ENCODE measurements at places on chromosomes 12 and 14.
A peak's percentile ranks its signal among the peaks of the same experiment; 100 is the strongest.

- no peak for DNase-seq
These were observed 918.7 kb downstream of the AACS start for GRCh38 chr12:125983784-125984500.

DNA sequence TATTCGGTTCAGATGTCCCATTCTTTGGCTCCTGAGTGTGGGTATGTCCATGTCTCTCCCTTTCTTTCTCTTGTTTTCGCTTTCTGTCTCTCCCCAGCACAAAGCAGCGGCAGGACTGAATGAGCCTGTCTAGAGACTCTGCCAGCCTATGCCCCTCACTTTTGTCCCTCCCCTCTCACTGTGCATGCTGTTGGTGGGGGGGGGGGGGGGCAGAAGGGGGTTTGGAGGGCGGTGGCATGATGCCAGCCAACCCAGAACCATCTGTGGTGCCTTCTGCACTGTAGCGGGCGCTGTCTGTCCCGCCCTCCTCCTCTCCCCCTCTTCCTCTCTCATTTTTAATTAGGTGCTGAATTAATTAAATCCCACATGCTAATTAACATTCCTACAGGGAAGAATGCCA is 17.7 kb downstream of the NGDN start:
- DNase-seq, result no peak

DNA sequence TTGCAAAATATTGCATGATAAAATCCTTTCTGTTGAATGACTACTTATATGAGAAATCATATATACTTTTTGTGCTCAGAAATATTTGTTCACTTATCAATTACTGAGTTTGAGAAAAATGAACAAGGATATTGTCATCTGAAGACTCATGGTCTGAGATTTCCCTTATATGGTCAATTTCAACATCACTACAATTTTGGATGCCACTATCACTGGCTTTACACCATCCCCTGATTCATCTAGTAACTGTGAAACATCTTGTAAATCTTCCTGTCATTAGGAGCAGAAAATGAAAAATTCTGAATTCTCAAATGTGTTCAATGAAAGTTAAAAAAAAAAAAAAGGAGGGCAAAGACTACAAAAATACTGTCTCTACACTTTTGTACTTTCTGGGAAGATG is 21.8 kb upstream of the GXYLT1 start:
- DNase-seq, result peak; percentile 27

GRCh38 chr12:17017402-17017801 is 411.4 kb upstream of the LMO3 start:
- DNase-seq, result no peak

DNA sequence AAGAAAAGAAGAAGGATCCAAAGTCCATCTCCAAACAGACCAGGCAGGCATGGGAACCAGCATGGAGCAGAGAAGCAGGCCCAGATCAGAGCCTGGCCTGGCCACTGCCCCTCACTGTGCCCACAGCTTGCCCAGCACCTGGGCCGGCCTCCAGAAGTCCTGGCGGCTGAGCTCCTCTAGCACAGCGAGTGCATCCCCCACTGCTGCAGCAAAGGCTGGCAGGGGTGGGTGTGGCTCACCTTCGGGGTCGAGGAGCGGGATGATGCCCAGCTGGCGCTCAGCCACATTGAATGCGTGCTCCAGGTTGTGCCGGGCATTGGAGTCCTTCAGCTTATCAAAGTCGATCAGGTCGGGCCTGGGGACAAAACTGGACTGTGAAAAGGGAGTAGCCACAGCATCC is 78.7 kb downstream of the SPTB start:
- DNase-seq, result no peak

DNA sequence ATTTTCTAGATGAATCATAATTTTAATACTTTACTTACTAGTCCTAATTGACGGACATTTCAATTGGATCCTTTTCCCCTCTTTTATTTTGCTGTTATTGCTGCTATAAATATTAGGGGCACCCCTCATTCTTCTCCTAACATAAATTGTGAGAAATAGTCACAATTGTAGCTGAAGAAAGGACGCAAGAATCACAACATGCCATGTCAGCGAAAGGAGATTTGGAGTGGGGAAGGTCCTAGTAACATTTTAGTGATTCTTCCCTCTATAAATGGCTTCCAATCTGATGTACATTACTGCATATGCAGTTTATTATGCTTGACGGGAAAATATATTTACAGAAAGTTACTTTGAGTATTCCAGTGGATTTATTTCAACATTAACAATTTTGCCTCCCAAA is 7.7 kb upstream of the PLEKHH1 start:
- DNase-seq, result no peak

- no peak for DNase-seq
These were observed 234.4 kb upstream of the PWP1 start for GRCh38 chr12:107451246-107451645.

DNA sequence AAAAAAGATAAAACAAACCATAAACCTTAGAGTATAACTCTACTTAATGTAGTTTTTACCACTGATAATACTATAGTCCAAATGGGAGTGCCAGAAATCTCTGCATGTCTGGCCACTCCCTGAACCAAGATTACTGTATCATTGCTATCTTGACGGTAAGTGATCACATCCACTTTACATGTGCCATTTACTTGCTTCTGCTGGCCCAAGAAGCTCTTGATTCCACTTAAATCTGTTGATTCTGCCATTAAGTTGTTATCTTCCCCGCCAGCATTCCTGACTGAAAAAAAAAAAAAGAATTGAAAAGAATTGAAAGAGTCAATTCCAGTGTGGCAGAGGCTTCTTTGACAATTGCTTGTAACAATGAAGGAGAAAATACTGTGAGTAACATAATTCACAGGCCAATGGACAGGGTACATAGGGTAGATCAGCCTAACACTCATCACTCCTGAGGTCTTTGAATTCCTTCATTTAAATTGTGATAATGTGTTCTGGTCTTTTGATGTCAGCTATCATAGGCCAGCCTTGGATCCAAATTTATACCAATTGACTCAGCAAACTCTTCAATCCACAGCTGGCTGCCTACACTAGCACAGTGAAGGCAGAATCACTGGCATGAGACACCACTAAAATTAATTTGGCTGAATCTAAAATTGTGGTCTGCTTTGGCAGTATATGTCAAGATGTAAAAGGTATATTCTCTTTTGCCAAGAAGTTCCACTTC is 665.2 kb upstream of the FLRT2 start:
- DNase-seq, result no peak

GRCh38 chr12:24561882-24562770 is 386.8 kb downstream of the BCAT1 start:
- peak; percentile 74 for DNase-seq

GRCh38 chr12:48998497-48999353 is 450 bp downstream of the DDN start:
- DNase-seq, result no peak

DNA sequence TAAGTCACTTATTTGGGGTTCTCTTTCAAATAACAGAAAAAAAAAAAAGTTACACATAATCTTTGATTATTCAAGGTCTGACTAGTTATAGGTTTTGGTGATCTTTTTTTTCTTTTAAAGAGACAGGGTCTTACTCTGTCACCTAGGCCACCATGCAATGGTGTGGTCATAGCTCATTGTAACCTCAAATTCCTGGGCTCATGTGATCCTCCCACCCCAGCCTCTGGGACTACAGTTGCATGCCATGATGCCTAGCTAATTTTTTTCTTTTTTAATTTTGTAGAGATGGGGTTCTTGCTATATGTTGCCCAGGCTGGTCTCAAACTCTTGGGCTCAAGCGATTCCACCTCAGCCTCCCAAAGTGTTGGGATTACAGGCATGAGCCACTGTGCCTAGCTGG is 56.5 kb upstream of the CFL2 start:
- DNase-seq, result peak; percentile 52

DNA sequence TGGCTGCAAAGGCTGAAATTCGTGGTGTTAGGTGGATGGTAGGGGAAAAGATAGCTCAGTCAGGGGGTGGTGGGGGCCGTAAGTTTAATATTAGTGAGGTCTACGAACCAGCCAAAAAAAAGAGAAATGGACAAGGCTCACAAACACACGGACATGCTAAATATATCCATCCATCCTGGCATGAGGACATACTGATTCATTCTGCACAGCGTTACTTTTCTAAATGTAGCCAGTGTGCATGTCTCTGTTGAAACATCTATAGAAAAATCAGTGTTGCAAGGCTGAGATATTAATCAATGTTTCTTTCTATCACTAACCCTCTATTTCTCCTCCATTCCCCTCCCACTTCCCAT is 150.6 kb downstream of the PIWIL1 start:
- DNase-seq, result no peak

DNA sequence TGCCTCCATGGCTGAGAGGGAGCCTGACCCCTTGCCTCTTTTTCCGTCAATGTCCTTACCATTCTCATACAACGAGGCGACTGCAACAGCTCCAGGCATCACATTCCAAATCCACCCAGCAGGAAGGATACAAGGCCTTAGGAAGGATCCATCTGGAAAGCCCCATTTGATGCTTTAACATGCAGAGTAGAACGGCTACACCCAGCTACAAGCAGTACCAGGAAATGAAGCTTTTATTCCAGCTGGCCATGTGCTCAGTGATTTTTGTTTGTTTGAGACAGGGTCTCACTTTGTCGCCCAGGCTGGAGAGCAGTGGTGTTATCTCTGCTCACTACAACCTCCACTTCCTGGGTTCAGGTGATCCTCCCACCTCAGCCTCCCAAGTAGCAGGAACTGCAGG is 124.8 kb downstream of the TMEM132D start:
- no peak for DNase-seq

- no peak for DNase-seq
These were observed 5.0 kb downstream of the ZFHX2 start for GRCh38 chr14:23546450-23547035.

GRCh38 chr12:97184127-97184773 is 277.2 kb downstream of the NEDD1 start:
- no peak for DNase-seq

- no peak for DNase-seq
These were observed 13.5 kb downstream of the NFATC4 start for GRCh38 chr14:24381363-24382063.

- no peak for DNase-seq
These were observed 99.5 kb downstream of the PDZRN4 start for GRCh38 chr12:41287500-41288141.

DNA sequence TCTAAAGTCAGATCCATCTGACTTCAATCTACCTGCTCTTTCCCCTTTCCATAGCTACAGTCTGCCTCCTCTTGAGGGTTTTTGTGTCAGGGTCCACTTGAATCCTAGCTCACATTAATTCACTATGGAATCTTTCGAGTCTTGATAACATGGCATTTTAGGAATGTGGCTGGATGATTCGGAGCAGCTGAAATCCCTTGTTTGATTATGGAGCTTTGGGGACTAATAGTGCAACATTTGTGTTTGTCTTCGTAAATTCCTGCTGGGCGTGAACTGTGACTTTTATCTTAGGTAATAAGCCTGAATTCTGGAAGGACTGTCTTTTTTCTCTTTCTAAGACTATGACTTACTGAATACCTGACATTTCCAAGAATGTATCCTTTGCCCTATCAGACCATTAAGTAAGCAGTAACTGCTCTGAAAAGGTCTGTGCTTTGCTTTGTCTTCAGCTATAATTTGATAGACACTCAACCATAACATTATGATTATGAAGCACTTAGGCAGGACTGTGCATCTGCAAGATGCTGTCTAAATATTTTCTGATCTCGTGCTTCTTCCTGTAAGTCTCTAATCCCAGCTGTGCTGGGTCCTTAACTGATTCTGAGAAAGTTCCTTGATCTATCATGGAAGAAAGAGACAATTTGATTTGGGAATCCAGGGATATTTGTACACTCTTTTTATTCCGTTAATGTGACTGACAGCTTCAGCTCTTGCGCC is 19.0 kb upstream of the PELI2 start:
- no peak for DNase-seq

GRCh38 chr14:68131907-68132306 is 312.3 kb downstream of the RAD51B start:
- DNase-seq, result no peak

GRCh38 chr14:99609245-99610170 is 5.5 kb upstream of the CCDC85C start:
- no peak for DNase-seq

- peak; percentile 61 for DNase-seq
These were observed 108.7 kb upstream of the HIF1A start for GRCh38 chr14:61586544-61587055.

- DNase-seq, result no peak
These were observed 33.5 kb downstream of the CYP46A1 start for GRCh38 chr14:99717682-99718013.

DNA sequence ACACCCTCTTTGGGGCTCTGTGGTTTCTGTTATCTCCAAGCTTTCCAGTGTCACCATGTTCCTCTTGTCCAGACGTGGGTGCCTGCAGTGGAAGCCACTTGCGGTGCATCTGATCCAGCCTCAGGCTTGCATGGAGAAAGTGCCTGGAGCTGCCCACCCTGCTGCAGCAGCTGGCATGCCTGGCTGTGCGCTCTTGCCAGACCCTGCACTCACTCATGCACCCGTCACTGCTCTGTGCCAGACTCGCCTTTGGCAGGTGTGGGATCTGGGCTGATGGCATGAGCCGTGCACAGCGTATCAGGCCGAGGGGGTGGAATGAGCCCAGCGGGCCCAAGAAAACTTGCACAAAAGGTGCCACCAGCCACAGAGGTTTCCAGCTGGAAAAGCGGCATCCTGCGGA is 105.1 kb downstream of the MNAT1 start:
- no peak for DNase-seq

- no peak for DNase-seq
These were observed 42.5 kb upstream of the HMGA2 start for GRCh38 chr12:65781681-65782269.

DNA sequence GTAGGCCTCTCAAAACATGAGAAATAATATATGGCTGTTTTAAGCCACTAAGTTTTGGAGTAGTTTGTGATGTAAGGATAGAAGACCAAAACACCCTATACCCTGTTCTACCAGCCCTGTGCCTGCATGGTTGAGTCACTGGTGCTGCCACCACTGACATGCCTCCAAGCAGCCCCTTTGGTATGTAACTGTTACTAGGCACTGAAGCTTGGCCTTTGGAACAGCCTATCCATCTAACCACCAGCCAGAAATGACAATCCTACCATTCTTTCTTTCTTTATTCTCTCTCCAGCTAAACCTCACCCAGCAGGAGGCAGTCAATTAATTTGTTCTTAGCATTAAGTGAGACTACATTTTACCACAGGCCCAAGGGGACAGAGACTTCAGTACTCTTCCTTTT is 240.3 kb downstream of the MSRB3 start:
- DNase-seq, result no peak

GRCh38 chr12:110253176-110253575 is 27.9 kb upstream of the ATP2A2 start:
- DNase-seq, result peak; percentile 47

- DNase-seq, result peak; percentile 28
These were observed 22.0 kb downstream of the TTC9 start for GRCh38 chr14:70663707-70664179.
